ENCODE measurements at places on chromosomes 7 and 10.

DNA sequence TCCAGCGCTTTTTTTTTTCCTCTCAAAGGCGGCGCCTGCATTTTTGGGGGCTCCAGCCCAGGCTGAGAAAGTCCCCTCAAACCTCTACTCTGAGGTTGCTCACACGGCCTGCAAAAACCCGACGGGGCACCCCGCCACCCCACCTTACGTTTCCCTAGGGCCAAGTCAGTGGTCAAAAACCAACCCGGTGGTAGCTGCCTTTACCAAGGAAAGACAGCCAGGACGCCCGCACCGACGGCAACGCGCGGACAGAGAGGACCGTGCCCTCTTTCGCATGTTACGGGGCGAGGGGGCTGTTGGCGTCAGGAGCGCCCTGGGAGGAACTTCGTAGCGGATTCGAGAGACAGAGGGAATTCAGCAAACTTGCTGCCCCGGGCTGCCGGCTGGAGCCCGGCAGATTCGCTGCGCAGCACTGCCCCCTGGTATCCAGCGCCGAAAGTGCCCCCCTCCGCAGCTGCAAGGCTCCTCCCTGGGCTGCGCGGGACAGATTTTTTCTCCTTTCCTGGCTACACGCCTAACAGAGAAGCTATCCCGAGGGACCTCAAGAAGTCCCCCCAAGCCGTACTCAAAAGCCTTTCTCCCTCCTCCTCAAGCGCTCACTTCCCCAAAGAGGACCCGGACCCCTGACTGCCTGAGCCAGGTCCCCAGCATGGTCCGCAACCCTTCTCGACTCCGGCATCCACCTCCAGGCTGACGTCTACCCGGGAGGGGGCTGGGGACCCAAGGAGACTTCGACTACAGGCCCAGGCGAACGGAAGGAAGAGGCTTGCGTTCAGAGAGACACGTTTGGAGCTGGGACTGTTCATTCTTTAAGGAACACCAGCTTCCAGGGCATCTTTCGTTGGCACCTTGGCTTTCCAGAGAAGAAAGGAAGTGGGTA lies 27.7 kb upstream of the VAX1 start:
- DNase-seq: no peak

DNA sequence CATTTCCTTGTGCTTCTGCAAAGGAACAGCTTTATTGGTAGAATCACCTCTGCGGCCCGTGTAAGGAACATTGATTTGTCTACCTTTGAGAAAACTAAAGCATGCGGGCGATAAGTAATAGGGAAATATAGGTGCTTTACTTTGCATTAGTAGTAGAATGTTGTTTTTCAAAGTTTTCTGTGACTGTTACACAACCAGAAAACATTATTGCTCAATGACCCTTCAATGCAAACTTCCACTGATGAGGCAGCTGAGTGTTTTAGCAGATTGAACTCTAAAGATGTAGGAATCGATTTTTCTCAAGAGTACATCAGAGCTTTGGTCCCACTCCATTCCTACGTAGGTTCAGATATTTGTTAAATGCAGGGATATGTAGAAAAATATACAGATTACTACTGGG lies 427.8 kb downstream of the DNAJB9 start:
- no peak for DNase-seq

- DNase-seq: no peak
Observed at GRCh38 chr7:122588621-122589020, 110.3 kb downstream of the RNF133 start.

GRCh38 chr10:100799881-100800280 lies 54.5 kb downstream of the PAX2 start:
- DNase-seq: no peak

GRCh38 chr7:101094791-101095375 lies 9.6 kb downstream of the TRIM56 start:
- no peak for DNase-seq

- DNase-seq: no peak
Observed at GRCh38 chr7:99843808-99844207, 16.0 kb downstream of the CYP3A43 start.

DNA sequence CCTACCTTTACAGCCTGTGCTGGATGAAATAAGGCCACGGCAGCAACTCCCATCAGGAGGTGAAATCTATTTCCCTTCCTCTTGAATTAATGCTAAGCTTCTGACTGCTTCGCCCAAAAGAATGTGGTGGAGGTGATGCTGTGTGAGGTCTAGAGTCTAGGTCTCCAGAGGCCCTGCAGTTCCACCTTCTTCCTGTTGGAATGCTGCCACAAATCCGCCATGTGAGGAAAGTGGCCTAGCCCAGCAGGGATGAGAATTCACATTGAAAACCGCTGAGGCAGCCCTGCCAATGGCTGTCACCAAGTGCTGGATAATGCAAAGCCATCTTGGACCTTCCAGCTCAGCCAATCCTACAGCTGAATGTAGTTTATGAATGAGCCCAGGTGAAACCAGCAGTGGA lies 28.0 kb downstream of the RHOBTB1 start:
- DNase-seq: no peak

GRCh38 chr10:98260350-98260749 lies 7.6 kb downstream of the LOXL4 start:
- no peak for DNase-seq

- no peak for DNase-seq
Observed at GRCh38 chr7:68925241-68925640, 673.0 kb upstream of the AUTS2 start.

DNA sequence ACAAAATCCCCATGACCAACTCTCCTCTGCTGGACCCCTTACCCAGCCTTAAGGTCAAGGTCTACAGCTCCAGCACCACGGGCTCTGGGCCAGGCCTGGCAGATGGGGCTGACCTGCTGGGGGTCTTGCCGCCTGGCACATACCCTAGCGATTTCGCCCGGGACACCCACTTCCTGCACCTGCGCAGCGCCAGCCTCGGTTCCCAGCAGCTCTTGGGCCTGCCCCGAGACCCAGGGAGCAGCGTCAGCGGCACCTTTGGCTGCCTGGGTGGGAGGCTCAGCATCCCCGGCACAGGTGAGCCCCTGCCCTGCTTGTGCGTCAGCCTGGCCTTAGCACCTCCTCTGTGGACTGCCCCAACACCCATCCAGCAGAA lies 27.5 kb upstream of the SLC29A3 start:
- no peak for DNase-seq

DNA sequence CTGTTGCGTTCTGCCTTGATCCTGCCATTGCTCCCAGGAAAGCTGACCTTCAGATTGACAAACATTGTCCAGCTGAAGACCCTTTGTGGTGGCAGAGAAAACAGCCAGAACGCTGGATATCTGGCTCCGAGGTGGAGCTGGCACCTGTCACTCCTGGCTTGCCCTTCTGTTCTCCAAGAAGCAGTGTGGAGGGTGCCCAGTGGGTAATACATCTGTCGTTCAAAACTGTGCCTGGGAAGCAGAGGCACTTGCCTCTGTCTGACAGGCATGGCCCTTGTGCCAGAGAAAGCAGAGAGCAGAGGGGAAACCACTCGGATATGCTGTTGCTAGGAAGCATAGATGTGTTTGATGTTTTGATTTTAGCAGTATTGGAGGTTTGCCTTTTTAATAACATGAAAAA lies 231.4 kb downstream of the BMPER start:
- DNase-seq: no peak

All from stimulated activated CD8-positive, alpha-beta memory T cell treated with anti-CD3 and anti-CD28 coated beads, Interleukin-4, amount 100 ng/mL, for 1 hour (primary cell).